ENCODE measurements at places on chromosomes 3 and 15.

DNA sequence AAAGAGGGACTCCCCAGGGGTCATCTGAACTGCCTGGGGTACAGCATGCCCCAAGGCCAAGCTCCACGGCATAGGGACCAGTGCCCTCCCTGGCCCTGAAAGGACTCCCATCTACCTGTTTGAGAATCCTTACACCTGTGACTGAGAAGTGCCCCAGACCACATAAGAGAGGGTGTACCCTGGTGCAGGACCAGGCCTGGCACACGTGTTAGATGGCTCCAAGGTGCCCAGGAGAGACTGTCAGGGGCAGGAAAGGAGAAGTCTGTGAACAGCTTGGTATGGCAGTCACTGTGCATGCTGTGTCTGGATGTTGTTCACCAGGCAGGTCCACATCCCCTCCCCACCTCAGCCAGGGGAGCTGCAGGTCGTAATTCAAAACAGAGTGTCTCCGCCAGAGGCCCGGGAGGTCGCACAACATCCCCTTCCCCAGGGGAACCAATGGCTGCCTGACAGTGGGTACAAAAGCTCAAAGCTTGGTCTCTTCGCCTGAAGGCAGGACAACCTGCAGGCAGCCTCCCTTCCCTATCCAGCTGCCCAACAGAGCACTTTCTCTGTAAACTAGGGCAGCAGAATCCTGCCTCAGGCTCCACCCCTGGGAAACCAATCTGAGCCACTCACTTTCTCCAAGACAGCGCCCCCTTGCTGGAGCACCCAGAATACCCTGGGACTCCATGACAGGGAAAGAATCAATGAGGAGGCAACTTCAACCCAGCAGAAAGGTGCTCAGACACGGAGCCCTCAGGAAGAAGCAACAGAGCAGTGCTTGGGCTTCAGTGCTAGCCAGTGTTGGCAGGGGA is 3.9 kb downstream of the NUP210 start:
- DNase-seq, result no peak

DNA sequence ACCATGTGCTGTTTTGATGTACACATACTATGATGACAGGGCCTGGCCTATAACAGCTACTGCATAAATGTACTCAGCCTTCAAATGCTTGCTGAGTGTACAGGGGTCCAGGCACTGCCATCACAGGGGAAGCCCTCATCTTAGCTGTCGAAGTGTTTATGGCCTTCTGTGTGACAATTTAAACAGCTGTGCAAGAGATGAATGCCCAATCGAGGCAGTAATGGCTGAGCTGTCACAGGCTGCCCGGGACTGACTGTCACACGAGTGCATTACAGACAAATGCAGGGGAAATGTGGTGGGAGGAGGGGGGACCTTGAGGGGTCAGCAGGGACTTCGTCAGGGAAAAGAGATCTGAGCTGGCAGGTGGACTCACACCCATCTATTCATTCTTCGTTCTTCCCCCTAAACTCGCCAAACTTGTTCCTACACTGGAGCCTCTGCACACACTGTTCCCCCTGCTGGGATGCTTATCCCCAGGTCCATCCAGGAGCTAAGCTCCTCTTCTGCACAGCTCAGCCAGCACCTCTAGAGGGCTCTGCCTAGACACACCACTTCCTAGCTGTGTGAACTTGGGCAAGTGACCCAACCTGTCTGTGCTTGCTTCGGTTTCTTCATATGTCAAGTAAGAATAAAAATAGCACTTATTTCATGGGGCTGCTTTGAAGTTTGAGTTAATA is 156.2 kb upstream of the IQSEC1 start:
- no peak for DNase-seq

GRCh38 chr3:124520970-124521369 is 209.3 kb upstream of the UMPS start:
- no peak for DNase-seq

DNA sequence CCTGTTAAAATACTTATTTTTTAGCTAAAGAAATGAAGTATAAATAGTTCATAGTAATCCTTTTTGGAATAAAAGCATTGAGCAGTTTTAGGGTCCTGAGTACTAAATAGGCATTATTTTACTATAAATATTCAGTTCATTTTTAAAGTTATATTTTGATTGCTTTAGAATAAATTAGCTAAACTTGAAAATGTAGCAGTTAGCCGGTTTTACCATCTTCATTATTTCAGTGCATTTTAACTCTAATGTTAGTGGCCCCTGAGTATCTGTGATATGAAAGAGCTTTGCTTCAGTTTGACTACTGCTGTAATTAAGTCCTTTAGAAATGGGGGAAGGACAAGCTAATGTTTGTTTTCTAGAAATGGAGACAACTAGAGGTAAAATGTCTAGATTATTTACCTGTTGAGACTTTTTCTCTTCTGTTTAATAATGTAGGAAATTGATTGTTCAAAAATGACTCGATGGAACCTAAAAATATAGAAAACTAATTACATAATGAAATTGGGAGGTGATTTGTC is 3.6 kb downstream of the SMC4 start:
- DNase-seq, result no peak

DNA sequence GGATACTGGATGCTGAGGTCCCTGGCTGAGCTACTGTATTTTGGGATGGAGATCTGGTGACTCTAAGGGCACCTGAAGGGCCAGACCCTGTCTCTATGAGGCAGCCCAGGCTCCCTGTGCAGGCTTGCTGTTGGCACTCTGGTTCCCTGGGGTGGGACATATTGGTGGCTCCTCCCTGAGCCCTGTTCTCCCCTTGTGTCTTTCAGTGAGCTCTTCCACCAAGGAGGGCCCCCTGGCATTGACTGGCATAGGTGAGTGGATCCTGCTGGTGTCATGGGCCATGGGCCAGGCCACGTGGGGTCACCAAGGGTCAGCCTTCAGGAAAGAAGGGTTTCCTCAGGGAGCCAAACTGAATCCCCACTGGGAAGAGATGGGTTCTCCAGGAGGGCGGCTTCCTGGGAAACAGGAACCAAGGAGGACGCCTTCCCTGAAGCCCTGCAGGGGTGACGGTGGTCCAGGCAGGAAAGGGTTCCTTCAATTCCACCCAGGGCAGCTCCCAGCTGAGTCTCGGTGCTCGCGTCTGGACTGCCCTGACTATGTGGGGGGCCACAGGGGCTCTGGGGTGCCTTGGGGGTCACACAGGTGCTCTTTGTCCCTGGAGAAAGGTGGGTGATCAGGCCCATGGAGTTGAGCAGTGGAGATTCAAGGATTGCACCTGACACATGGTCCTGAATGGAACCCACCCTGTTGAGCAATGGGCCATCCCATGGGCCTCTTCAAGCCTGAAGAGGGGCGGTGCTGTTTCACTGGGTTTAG is 220.4 kb downstream of the SNRPN start:
- no peak for DNase-seq

DNA sequence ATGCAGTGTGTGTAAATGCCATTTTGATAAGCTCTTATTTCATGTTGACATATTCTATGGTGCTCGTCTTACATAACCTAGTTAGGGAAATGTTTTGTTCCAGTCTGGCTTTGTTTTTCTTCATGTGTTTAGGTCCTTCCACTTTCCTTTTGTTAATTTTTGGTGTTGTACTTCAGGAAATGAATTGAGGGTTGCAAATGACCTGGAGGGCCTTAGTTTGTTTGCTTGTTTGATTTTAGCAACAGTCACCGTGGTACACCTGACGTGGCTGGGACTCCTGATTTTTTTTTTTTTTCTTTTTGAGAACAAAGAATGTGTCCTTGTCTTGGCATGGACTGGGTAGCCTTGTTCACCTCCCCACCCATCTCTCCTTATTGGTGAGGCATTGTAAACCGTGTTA is 114.8 kb downstream of the IGF1R start:
- no peak for DNase-seq

DNA sequence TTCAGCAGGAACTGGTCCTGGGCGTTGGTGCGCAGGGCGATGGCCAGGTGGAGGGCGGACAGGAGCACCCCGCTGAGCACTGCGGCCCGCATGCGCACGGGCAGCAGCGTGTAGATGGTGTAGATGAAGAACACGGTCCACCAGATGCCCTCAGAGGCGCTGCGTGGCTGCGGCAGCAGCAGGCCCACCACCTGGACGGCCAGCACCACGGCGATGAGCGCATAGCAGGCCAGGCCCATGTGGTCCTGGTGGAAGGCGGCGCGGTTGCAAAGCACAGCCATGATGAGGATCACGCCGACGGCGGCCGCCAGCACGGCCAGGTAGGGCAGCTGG is 1.5 kb downstream of the ADCY5 start:
- no peak for DNase-seq

- no peak for DNase-seq
Observed at GRCh38 chr3:183074881-183075280, 24.4 kb downstream of the MCCC1 start.

DNA sequence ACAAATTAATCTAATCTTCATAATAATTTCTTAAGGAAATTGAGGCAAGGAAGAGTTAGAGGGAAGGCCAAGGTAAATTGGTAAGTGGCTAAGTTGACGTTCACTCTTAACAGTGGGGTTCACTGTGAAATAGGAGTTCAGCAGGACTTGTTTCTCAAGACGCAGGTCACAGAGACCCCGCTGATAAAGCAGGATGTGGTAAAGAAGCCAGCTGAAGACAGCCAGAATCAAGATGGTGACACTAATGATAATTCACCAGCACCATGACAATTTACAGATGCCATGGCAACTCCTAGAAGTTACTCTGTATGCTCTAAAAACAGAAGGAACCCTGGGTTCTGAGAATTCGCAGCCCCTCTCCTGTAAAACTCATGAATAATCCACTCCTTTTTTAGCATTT is 100.1 kb upstream of the CTDSPL start:
- DNase-seq, result no peak

- DNase-seq, result no peak
Observed at GRCh38 chr3:31079689-31080088, 185.2 kb upstream of the GADL1 start.

DNA sequence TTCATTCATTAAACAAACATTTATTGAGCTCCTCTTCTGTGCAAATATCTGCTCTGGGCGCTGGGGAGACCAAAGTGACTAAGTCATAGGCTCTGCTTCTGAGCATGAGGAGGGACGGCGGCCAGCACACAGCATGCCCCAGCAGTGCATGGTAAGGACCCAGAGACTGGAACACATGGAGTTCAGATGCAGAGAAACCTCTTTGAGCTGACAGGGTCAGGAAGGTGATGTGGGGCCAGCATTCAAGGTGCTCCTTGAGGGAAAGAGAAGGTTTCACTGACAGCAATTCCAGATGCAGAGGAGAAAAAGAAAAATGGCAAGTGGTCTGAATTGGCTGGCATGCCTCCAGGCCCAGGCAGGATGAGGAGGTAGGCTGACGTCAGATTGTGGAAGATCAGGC is 234.5 kb downstream of the UACA start:
- DNase-seq, result no peak

DNA sequence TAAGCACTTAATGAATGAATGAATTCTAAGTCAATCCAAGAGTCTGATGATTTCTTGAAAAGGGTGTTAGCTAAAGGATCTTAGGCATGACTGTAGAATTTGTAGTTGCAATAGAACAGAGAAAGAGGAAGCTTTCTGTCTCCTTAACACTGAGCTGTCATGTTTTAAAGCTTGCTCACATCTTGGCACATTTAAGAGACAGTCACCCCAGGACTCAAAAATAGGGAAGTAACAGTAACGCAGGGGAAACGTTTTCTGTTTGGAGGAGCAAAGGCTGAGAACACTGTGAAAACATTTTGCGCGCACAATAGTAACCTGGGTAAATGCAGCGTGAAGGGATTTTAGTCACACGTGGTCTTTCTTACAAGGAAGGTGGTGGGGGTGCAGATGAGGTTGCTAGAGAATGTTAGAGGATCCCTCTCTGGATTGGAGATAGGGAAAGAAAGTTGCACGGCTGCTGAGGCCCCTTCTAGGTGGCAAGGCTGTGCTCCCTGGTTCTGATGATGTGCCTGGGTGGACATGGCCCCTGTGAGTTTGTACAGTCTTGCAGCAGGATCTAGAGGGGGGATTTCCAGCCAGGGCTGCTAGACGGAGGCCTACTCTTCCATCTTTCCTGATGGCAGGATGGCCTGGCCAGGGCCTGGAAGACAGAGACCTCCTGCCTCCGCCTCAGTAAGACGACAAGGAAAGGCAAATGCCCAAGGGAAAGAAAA is 12.0 kb downstream of the STARD5 start:
- DNase-seq, result no peak

DNA sequence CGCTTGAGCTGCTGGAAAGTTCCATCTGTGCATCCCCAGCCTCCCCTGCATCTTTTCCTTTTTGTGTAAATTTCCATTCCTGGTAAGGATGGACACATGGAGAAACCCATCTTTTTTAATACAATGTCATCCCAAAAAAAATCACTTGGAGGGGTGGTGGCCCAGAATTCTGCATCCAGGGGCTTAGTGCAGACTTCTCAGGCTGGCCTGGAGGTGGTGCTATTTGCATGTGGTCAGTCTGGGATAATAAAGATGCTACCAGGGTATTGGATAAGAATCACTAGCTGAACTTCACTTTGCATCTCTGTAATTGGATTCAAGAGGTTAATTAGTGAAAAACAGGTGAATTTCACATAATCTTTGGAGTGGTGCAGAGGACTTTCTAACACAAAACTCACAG is 1.8 kb upstream of the ZSCAN2 start:
- DNase-seq, result no peak

DNA sequence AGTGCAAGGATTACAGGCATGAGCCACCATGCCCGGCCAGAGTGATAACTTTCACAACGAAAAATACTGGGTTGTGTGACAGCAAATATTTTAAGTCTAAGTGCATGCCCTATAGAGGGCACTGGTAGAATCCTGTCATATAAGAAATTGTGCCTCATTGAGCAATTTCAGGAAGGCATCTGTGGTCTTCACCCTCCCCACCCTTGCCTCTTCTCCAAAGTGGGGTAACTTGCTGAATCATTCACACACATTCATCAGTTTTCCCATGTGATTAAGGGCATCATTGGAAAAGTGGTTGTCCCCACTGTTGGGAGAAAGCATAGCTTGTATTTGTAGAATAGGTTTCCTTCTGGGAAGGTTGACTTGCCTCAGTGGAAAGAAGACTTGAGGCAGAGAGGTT is 9.2 kb downstream of the MITF start:
- DNase-seq, result no peak

- no peak for DNase-seq
Observed at GRCh38 chr15:58179206-58179605, 41.0 kb downstream of the AQP9 start.

DNA sequence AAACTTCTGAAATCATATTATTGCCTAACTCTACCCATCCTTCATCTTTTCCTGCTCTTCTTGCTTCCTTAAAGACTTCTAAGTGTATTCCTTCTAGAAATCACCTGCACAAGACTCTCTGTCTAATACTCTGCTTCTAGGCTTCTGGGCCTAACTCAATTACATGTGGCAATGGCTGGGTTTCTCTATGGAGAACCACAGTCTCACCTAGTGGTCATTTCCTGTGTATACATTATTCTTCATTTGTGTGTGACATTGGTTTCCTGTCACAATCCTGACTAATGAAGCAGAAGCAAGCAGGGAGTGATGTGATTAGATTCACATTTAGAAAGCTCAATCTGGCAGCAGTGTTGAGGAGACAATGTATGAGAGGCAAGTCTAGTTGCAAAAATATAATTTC is 16.9 kb upstream of the CLDN1 start:
- no peak for DNase-seq

GRCh38 chr3:119184111-119184510 is 10.7 kb downstream of the UPK1B start:
- DNase-seq, result no peak

GRCh38 chr15:71011503-71012155 is 103.6 kb upstream of the THSD4 start:
- DNase-seq, result no peak

Data from effector CD4-positive, alpha-beta T cell (primary cell).